ENCODE measurements at places on chromosomes 2 and 18.

GRCh38 chr18:7677001-7677400 lies 109.9 kb downstream of the PTPRM start:
- no peak for DNase-seq

DNA sequence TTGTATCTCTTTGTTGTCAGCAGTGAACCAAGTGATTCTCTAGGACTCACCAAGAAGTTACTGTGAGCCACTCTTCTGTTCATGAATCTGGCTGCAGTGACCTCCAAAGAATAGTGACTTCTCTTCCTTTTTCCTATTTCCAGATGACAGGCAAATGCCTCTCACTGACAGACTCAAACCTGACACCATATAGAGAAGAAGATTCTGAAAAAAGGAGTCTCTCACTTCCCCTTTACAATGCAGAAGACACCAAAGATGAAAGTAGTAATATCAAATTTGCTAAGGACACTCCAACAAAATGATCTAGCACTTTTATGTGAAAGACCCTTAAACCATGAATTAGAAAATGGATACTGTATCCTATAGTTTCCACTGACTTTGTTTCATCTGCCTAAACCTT lies 44.4 kb upstream of the SETBP1 start:
- no peak for DNase-seq

DNA sequence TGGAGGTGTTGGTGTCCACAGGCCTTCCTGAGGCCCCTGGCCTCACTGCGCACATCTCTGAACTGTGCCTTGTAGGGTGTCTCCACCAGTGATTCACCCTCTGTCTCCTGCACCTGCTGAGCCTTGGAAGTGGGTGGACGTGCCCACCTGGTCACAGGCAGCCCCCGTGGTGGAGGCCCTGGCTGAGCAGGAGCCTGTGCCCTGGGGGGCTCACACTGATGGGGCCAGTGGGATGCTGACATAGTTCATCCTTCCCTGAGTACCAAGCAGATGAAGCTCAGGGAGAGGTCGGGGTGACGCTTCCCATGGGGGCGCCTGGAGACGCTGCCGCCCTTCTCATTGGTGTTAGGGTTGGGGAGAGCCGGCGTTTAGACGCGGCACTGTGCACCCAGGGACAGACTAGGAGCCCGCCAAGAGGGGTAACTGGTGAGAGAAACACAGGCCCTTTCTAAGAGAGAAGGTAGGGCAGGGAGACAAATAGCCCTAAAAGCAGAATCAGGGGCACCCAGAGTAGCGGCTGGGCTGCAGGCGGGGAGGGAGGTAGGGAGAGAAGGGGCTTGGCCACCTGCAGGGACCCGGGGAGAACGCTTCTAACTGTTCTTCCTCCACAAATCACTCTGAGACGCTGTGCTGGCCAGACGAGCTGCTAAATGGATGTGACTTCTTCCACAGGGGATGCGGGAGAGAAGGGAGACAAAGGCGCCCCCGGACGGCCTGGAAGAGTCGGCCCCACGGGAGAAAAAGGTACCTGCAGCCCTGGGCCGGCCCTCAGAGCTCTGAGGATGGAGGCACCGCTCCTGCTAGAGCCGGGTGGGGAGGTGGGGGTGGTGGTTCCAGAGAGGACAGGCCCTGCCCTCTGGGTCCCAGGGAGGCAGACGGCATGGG lies 18.0 kb downstream of the COLEC11 start:
- DNase-seq = no peak

DNA sequence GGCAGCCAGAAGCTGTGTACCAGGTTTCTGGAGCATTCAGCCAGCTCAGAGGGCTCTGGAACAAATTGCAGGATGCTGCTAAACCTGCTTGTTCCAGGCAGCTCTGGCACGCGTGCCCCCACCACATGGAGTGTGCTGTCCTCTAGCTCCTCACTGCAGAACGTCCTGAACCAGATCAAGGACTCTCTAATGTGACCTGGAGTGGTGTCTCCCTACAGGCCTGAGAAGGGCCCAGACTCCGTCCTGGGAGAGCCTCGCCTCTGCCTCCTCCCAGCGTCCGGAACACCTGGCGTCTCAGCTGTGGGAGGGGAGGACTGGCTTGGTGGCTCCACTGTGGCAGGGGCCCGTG lies 115.6 kb upstream of the GPC1 start:
- no peak for DNase-seq

DNA sequence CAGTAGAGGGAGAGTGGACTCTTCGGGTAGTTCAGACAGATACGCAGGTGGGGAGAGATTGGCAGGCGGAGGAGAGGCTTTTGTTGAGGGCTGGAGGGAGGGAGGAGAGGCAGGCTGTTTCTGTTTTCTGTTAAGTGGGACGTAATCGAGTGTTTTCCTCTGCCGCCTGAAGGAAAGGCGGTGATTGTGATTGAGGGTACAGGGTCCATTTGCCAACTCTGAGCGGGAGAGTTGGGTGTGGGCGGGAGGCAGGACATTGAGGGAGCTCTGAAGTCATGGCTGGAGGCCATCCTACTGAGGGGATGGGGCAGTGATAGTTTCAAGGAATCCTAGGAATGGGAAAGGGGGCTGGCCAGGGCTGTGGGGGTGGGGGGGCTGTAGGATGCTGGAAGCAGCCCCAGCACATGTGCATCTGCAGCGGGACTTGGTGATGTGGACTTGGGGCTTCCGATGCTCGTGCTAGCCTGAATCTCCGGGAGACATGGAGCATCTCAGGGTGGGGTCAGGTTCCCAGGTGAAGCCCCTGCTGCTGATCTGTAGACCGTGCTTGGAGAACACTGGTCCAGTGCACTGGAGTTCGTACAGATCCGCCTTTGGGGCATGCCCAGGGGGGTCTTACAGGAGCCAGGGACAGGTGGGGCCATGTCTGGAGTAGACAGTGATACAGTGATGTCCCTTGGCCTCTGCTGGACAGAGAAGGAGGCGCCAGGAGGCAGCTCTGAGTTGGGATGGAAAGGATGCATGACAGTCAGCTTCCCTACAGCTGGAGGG lies 167.5 kb downstream of the AGAP1 start:
- no peak for DNase-seq

Data from stimulated activated CD4-positive, alpha-beta T cell treated with anti-CD3 and anti-CD28 coated beads, TNF-alpha, amount 100 ng/mL, for 48 hours (primary cell).